ENCODE measurements at places on chromosomes 4 and X. TPM values are rescaled to one million over a fixed set of nuclear protein-coding genes. Genes with fewer than 3 reads are reported as not detected.

The PAGE4 gene
- not detected for total RNA-seq

The RIBC1 gene
- total RNA-seq, result 3.0 TPM

- no peaks in the 10 kb centered on the region for H3K27me3 ChIP-seq
- DNase-seq, result no peak
- H3K27ac ChIP-seq, result no peak overlapping the region
- H3K4me3 ChIP-seq, result no peak overlapping the region
Observed at GRCh38 chrX:153448556-153449367, 2.9 kb upstream of the TREX2 start.

DNA sequence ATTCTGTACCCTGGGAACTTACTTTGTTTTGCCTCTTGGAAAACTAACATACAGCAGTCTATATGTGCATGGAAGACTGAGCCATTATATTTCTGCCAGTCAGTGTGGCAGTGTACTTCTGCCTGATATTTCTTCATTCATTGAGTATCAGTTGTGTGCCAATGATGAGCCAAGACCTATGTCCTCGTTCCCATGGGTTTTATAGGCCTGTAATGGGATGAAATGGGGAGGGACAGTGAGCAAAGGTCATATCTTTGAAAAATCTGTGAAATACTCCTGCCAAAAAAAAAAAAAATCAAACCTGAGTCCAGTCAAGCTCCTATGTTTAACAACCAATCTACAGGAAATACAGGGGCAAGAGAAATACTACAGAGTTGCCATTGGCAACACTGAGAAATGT lies 9.1 kb downstream of the NSD2 start:
- no peak for DNase-seq
- H3K4me1 ChIP-seq, result peaks cover 25% of the 10 kb centered on the region
- H3K36me3 ChIP-seq, result no peaks in the 10 kb centered on the region
- H3K27ac ChIP-seq, result no peak overlapping the region

DNA sequence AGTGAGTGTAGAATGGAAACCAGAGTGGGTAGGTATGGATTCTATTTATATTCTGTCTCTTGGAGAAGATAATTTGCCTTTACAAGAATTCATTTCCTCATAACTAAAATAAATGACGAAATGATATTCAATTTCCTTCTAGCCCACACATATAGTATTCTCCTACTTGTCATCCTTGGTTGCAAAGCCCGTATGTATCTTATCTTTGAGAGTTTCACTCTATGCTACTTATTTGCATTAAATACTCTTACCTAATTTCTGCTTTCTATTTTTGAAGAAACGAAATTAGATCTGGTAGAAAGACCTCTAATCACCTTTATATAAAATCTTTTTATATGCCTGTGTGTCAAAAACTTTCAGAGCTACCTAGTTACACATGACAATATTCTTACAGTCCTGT lies 457.7 kb downstream of the NKX6-1 start:
- H3K4me3 ChIP-seq, result no peak overlapping the region
- H3K27ac ChIP-seq, result no peak overlapping the region
- no peaks in the 10 kb centered on the region for H3K36me3 ChIP-seq
- H3K27me3 ChIP-seq, result no peaks in the 10 kb centered on the region
- H3K4me1 ChIP-seq, result no peaks in the 10 kb centered on the region

All from thyroid gland (tissue), 4 donors.